ENCODE measurements at places on chromosomes 1 and 21.

DNA sequence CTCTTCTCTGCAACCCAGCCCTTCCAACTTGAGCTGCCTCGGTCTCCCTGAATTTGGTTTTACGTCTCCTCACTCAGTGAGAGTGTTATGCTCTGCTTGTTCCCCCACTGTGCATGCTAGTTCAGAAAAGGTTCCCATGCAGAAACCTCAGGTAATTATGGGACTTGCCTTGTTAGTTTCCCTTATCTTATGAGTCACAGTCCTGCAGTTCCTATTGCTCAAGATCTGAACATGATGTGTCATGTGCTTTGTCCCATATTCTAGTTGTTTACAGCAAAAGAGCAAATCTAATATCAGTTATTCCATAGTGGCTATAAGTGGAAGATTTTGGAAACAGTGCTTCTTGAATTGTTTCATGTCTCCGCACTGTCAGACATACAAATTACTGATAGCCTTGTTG, 74.4 kb downstream of the DUSP10 start:
- peak; percentile 89 for DNase-seq

DNA sequence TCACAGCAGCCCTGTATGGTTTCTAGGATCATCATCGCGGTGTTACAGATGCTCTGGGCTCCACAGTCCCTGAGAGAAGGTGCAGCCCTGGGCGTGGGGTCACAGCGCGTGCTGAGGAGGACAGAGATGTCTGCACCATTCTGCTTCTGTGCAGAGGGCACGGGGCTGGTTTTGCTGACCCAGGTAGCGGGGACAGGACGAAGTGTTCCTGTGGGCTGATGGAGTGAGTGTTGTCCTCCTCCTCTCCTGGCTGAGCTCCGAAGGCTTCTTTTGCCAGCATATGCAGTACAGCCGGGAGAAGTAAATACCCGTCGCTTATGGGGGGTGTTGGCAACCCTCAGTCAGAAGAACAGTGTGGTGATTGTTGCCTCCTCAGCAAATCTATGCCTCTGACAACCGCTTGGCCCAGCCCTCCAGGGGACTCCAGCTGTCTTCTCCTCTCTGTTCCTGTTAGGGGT, 101.5 kb downstream of the DDX20 start:
- DNase-seq = no peak

- peak; percentile 51 for DNase-seq
These were observed 37.5 kb upstream of the ANGPTL1 start for GRCh38 chr1:178908358-178908757.

DNA sequence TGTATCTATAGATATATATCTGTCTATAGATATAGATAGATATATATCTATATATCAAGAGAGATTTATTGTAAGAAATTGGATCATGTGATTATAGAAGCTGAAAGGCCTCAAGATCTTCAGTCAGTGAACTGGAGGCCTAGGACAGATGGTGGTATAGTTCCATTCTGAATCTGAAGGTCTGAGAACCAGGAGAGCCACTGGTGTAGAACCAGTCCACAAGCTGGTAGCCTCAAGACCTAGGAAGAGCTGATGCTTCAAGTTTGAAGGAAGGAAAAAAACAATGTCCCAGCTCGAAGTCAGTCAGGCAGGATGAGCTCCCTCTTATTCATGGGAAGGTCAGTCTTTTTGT, 213.2 kb upstream of the JUN start:
- no peak for DNase-seq

DNA sequence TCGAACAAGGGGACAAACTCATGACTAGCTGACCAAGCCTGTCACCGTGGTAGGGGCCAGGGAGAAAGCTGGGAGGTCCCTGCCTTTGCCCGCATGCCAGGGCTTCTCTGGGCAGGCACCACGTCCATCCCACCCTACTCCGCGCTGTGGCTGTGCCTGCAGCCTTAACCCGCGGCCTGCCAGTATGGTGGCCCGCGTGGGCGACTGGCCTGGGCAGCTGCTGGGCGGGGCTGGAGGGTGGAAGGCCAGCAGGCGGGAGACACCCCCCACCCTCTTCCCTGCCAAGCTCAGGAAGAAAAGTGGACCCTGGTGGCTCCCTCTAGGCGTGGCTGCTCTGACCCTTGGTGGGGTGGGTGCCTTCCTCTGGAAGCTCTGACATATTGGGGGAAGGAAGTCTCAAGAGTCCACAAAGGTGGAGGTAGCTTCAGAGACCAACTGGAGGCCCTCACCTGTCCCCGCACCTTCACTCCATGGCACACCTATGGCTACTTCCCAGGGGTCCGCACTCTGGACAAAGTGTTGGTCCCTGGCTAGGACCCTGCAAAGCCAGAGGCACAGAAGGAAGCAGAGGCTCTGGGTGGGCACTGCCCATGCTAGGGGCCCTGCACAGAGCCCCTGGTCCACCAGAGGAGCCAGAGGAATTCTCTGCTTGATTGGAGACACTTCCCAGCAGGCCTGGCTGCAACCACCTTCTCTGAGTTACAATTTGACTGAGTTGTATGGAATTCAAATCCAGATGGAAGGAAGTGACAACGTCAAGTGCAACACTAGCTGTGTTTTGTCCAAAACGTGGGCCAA, 3.3 kb upstream of the SKI start:
- DNase-seq = no peak

GRCh38 chr1:86183810-86184209, 27.2 kb upstream of the COL24A1 start:
- DNase-seq = no peak

DNA sequence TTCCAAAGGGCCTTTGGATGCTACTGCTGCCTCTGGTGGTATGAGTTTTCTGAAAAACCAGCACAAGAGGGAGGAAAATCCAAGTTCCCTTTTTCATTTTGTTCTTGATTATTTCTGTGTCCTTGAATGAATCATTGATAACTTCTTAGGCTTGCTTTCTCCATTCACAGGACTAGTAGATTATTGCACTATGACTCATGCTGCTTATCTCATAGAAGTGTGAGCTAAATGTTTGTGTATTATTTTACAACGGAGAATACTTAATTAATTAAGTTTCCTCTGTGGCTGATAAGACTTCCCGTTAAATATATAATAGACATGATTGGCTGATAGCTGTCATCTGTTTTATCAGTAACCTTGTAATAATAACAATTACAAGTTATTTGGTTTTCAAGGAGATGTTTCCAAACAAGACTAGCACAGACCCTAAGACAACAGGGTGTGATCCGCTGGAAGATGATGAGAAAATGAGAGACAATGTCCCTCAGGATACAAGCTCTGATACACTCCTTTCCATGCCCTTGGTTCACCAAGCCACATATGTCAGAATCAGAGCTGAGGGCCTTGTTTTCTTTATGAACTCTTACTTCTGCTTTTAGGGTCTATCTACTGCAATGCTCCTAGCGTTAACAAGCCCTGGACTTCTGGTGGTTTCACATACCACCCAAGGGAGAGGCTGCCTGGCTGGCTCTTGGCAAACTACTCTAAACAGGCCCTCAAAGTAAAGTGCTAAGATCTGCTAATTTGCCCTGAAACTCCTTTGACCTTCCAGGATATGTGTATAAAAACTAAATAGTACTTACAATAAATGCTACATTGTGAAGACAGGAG, 1078.3 kb downstream of the TTLL7 start:
- DNase-seq = peak; percentile 10

DNA sequence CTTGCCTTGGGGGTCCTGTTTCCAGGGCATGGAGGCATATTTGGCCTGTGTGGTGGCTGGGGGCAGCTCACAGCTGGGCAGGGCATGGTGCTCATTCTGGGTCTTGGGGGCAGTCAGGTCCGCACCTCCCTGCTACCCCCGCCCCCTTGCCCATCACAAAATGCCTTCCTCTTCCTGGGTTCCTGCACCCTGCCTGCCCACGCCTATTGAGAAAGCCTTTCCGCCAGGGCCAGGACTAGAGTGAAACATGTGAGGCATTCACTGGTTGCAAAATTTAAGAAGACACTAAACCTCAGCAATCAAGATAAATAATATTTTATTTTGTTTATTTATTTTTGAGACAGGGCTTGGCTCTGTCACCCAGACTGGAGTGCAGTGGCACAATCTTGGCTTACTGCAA, 19.7 kb downstream of the PTAFR start:
- peak; percentile 8 for DNase-seq

- DNase-seq = no peak
These were observed 163.7 kb upstream of the EDN2 start for GRCh38 chr1:41648230-41648629.

GRCh38 chr1:62774971-62775595, 8.8 kb upstream of the ATG4C start:
- no peak for DNase-seq

- DNase-seq = no peak
These were observed 43.0 kb downstream of the TMEM53 start for GRCh38 chr1:44631333-44631646.

DNA sequence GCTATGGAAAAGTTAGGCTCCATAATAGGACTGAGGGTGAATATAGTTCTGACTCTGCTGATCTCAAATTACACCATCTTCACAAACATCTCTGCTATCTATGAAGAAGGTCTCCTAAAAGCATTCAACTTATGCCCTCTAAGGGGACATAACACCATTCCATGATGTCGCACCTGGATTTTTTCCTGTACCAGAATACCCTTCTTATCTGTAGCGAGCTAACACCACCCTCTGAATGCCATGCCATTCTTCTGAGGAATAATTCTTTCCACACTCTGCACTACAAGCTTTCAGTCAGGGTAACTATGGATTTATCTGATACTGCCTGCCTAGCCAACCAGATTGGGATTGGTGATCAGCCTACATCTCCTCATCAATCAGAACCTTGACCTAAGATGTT, 203.8 kb downstream of the PTPRC start:
- no peak for DNase-seq

- no peak for DNase-seq
These were observed 47.3 kb downstream of the NTNG1 start for GRCh38 chr1:107188160-107188559.

DNA sequence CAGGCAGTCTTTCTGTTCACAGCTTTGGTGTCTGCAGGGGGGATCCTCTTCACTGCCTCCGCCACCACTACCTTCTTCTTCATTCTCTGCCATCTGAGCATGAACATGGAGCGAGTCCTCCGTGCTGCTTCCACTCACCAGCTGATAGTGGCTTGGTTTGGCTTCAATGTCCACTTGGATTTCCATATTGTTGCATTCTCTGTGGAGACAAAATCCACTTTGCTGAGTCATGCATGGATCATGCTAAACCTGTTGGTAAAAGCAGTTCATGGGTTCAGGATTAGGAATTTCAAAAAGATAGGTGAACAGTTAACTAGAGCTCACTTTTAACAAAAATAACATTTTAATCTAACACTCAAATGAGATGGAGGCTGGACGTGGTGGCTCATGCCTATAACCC, 27.5 kb downstream of the RNF19B start:
- DNase-seq = no peak

DNA sequence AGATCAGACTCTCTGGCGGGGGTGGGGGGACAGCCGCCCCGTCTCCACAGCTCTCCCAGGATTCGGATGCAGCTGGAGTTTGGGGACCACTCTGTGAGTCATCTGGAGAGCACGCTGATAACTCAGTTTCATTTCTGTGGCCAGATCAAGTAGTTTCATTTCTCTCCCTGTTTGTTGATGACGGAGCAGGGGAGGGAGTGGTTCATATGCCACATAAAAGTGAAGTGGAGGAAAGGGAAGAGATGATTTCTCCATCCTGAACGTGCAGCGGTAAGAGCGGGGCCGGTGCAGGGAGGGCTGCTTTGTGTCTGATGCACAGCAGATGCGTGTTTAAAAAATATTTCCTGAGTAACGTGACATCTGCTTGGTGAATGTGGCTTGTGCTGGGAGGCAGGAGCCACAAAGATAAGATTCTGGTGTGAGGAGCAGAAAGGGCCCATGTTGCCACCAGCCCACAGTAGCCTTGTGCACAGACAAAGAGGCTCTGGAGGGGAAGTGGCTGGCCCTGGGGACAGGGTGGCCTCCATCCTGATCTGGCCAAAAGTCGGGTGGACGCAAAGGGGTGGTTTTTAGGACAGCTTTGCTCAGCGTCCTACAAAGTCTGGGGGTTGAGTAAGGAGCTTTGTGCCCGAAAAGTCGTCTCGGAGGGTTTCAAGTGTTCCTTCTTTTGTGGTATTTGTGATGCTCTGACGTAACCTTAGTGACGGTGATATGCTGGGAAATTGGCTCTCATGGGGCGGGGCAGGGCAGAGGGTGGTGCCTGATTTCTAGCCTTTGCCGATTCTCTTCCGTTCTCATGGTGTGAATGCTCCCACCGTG, at the start of gene MX2:
MX2 (plus strand) TSS at position 242 of the 819 bp plus-strand sequence. CDS start 14,880 bp downstream, outside the sequence.
- peak; percentile 69 for DNase-seq

- DNase-seq = no peak
These were observed 74.2 kb upstream of the PGD start for GRCh38 chr1:10324627-10325026.

Data from choroid plexus epithelial cell (primary cell).